ENCODE measurements at places on chromosomes 6 and 20.

DNA sequence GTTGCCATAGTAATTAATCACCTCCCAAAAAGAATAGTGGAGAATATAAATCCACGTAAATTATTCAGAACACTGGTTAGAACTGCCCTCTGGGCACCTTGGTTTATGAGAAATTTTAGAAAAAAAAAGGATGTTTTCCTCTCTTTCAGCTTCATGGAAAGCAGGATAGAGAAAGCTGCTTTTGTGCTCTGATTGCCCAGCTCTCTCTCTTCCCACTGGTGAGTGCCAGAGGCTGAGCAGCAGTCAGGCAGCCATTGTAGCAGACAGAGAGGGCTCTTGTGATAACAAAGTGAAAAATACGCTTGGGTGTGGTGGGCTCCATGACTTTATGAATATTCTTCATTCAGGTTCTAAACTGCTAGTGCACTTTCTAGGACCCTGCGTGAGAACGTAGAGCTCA lies 26.4 kb downstream of the SLC35F1 start:
- DNase-seq, result no peak

- DNase-seq, result no peak
These were observed 25.2 kb downstream of the RFPL4B start for GRCh38 chr6:112372226-112372806.

DNA sequence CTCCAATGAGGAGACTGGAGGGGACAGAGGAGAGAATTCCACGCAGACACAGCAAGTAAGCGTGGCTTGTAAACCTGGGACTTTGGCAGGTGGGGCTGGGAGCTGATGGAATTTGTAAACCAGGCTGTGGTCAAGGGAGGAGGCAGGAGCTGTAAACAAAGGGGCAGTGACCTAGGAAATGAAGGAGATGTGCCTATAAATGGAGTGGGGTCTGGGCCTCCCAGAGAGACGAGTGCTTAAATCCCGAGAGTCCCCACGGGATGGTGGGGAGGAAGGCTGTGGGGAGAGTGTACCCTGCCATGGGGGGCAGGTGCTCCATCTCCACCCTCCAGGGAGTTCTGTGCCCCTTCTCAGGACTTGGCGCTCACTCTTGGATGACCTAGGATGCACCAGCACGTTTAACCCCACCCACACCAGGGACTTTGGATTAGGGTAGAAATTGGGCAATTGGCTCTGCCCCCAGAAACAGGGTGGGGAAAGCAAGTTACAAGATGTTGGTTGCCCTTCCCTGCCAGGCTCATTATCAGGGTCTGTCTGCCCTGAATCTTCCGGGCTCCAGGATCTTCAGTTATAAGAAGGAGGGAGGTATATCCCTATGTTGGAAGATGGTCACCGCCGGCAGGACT lies 4.0 kb upstream of the DHX16 start:
- DNase-seq, result no peak

DNA sequence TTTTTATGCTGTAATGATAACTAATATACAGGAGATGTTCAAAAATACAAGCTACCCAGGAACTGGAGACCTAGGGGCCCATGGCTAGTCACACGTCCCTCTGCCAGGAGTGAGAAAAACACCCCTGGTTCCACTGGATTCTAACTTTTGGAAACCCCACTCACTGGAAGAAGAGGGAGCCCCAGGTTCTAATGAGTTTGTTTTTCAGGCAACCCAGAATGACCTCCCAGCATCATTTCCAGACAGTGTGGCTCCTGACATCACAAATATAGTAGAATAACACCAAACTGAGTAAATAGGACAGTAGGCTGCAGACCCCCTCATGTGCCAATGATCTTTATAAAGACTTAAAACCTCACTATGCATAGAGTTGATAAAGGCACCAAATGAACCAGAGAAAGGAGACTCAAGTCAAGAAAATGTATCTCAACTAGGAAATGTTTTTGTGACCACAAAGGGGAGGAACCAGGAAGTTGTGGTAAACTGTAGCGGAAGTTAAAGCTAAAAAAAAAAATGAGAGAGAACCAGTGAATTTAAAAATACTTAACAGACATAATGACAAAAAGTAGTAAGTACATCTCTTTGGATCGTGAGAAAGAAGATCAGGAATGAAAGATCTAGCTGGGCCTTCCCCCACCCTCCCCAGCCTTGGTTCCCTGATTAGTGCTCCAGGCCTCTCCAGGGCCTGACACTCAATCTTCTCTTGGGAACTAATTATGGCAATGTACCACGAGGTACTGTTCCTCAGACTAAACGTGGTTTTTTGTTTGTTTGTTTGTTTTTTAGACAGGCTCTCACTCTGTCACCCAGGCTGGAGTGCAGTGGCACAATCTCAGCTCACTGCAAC lies 19.8 kb downstream of the HLA-E start:
- no peak for DNase-seq

DNA sequence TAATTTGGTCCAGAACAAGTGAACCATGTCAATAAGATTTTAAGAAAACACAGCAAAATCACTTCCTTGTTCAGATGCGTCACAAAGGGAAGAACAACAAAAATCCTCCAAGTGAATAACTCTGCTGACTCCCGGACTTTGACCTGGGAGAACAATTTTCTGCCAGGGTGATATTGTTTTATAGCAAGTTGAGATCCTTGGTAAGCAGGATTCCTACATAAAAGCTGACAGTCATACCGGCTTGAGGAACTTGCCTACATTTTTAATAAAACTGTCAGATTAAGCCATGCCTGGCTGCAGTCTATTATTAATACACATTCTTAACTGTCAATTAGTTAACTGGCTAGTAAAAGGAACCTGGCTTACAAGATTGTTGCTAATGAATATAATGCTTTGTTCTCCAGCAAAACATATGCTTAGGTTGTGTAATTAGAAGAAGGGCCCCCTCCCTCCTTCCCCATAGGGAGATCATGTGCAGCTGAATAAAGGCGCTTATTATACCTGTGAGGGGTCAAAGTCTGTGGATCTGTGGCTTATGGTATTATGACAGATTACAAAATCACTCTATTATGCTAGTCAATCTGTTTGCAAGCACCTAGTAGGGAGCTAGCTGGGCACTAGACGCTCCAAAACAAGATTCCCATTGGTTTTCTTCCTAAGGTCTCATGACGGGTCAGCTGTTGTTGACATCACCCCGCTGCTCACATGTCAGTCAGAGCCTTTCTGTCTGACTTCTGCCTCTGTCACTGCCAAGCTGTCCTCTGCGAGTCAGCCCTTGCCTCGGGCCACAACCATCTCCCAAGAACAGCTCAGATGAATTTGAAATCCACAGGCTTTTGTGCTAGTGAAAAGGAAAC lies 44.6 kb upstream of the SEC63 start:
- DNase-seq, result no peak

DNA sequence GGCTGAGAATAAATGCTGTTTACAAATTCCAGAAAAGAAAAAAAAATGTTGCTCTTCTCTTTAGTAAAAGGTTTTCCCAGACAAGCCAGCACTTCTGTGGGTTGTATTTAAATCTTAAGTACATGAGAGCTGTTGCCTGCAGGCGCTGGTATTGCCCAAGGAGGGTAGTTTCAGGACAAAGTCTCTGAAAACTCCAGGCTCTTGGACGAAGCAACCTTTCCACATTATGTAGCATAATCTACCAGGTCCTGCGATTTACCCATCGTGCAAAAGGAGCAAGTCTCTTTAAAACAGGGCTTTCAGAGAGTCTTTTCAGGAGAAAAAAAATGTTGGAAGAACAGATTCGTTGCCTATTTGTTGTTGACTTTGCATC lies 65.6 kb downstream of the PLG start:
- DNase-seq, result no peak

DNA sequence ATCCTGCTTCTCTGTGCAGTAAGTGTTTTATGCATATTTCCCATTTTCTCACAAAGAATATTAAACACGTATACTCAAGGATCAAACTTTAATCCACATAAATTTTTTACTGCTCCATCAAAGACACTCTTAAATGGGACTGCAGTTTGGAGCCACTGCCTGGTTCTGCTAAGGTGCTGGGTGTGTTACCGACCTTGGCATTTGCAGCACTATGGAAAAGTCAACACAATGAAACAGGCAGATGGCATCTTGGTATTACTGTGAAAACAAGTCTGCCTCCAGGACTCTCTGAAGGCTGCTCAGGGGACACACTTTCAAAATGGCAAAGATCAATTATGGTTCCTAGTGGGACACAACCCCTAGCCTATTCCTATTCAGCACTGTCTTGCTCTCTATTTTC lies 17.3 kb upstream of the HLA-G start:
- no peak for DNase-seq

- peak; percentile 16 for DNase-seq
These were observed 284.0 kb upstream of the RUNX2 start for GRCh38 chr6:45044086-45044485.
